Stimulated activated naive CD4-positive, alpha-beta T cell treated with Interleukin-2 at 50 U/mL for 16 hours (primary cell): ENCODE measurements at places on chromosomes 4 and X.

DNA sequence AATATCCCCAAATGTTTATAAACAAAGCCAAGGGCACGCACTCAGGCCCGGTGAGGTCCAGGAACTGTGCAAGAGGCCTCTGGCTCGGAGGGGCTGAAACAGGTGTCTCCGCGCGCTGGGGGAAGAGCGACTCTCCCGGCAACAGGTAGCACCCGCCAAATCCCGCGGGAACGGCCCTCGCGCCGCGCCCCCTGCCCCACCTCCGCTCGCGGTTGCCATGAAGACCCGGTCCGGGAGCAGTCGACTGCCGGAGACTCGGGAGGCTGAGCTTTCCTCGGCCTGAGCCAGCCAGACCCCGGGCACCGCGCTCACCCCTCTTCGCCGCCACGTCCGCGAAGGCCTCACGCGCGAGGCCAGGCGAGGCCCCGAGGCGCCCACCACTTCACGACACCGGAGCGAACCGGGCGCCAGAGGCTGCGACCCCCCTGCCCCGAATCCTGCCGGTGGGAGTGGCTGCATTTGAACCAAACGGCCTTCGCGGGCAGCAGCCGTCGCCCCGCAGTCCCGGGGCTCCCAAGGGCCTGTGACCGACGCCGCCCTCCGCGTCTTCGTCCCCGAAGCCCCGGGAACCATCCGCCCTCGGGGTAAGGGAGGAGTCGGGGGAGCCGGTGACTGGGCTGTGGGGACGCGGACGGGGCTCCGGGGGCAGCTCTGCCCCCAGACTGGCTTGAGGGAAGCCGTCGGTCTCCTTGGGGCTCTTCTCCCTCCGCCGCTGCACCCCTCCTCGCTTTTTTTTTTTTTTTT, at the start of gene NSUN7:
NSUN7 (plus strand) TSS at position 239 of the 744 bp plus-strand sequence. CDS start 739 bp downstream, outside the sequence.
- no peak for DNase-seq

GRCh38 chrX:131881194-131881593, 141.9 kb upstream of the STK26 start:
- DNase-seq = no peak

- DNase-seq = no peak
Measured at GRCh38 chr4:168731006-168731636, 234.3 kb downstream of the PALLD start.

DNA sequence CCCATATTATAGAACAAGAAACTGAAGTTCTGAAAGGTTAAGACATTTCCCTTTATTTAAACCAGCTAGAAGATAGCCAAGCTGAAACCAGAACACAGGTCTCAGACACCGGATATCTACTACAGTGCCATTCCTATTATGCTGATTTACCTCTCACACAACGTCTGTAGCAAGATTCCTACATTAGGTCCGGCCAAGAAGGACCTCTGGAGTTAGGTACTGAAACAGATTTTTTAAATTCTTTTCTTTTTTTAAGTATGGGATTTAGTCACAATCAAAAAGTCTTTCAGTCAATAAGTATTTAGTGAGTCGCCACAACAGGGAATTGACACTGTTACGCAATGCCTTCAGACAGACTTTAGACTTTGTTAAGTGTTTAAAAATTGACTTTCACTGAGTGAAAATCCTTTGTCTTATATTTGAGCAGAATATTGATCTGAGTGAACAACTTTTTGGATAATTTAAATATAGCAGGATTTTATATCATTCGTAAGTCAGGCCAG, 26.5 kb upstream of the SPANXN4 start:
- DNase-seq = no peak
